ENCODE measurements at places on chromosomes 11 and 22.
A peak's percentile ranks its signal among the peaks of the same experiment; 100 is the strongest.

DNA sequence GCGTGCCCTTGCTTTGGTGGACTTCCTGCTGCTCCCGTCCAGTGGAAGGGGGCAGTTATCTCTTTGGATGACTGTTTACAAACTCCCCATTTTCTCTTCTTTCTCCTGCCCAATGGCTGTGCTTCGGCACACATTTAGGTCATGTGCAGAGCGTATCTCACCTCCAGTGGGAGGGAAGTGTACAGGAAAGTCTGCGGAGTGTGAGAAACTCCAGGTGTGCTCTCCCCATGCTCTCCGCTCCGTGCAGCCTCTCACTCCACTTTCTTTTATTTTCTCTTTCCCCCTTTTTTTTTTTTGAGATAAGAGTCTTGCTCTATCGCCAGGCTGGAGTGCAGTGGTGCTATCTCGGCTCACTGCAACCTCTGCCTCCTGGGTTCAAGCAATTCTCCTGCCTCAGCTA, 11.9 kb upstream of the TEF start:
- no peak for DNase-seq

GRCh38 chr22:49512487-49513165, 315.0 kb downstream of the BRD1 start:
- no peak for DNase-seq

DNA sequence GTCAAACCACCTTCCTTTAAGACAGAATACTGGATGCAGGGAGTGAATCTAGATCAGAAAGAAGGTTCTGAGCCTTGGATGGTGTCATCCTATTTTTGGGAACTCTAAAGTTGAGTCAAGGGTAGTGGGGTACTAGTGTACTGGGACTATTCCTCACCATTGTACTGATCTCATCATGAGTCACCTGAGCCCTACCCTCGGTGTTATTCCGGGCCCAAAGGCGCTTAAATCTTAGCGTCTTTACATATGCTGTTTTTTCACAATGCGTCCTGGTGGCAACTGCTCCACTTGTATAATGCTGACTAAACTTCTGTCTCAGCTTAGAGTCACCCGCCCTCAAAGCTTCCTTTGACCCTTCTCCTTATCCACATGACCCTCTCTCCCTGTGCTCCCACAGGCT, 25.3 kb upstream of the PATE1 start:
- no peak for DNase-seq

DNA sequence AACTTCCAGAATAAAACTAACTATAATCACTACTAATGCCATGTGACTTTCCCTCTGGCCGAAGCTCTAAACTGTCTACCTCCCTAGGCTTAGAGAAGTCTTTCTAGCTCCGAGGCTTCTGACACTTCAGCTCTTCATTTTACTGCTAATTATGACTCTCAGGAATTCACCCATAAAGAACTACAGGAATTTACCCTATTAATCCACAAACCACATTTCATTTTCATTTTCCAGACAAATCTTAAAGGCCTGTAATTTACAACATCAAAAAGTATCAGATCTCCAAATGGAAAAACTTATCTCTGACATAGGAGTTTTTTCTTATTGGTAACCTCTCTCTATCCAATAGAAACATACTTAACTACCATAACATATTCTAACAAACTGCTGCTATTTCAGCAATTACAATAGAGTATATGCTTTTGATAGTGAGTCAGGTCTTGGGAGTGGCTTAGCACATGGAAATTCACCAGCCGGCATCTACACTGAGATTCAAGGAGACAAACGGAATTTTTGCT, 33.4 kb downstream of the MRTFA start:
- no peak for DNase-seq

DNA sequence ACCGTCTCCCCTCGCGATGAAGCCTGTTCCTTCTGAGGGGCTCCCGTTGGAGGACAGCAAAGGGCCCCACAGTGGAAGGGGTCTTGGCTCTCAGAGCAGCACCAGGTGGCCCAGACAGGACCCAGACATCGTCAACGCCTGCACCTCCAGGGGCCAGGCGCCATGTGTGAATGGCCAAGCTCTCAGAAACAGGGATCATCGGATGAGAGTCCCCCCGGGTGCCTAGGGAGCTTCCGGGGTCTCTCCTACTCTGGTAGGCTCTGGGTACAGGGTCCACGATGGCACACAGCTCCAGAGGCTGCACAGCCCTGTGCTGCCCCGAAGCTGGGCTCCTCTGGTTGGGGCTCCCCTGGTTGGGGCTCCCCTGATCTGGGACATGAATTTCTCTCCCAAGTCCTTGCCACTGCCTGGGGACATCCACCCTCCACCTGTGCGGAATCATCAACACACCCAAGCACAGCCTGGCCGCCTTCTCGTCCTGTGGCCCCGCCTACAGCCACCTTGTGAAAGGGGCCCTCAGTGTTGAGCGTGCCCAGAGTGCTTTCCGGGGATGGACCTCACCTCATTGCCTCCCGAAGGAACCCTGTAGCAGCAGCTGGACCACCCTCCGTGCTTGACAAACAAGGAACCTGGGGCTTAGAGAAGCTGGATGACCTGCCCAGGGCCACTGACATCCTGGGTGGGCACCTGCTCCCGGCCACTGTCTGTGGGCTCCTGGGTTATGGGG, 929.0 kb downstream of the BRD1 start:
- DNase-seq = no peak

- DNase-seq = no peak
These were observed 6.9 kb downstream of the AQP11 start for GRCh38 chr11:77596626-77597025.

- no peak for DNase-seq
These were observed at the start of gene MFRP for GRCh38 chr11:119346605-119347004. MFRP (minus strand) TSS chr11:119346705; CDS start chr11:119346513, 192 bp downstream.

GRCh38 chr11:67060111-67060522, 3.5 kb downstream of the RHOD start:
- no peak for DNase-seq

DNA sequence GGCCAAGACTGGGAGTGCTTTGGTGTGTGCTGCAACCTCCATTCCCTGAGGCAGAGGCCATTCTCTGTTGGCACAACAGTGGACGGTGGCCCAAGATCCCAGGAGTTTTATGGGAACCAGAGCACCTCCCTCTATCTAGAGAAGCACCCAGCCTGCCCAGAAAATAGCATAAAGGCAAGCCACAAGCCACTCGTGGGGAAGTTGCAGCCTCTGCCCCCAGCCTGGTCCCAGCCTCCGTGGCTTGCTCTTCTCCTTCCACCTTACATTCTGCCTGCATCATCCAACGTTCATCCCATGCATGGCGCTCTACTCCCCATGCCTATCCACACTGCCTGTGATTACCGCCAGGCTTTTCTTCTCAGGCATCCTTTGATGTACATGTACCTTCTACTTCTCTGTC, 15.8 kb downstream of the IL17RA start:
- DNase-seq = no peak

GRCh38 chr11:78310500-78310909, 107.1 kb downstream of the GAB2 start:
- no peak for DNase-seq

DNA sequence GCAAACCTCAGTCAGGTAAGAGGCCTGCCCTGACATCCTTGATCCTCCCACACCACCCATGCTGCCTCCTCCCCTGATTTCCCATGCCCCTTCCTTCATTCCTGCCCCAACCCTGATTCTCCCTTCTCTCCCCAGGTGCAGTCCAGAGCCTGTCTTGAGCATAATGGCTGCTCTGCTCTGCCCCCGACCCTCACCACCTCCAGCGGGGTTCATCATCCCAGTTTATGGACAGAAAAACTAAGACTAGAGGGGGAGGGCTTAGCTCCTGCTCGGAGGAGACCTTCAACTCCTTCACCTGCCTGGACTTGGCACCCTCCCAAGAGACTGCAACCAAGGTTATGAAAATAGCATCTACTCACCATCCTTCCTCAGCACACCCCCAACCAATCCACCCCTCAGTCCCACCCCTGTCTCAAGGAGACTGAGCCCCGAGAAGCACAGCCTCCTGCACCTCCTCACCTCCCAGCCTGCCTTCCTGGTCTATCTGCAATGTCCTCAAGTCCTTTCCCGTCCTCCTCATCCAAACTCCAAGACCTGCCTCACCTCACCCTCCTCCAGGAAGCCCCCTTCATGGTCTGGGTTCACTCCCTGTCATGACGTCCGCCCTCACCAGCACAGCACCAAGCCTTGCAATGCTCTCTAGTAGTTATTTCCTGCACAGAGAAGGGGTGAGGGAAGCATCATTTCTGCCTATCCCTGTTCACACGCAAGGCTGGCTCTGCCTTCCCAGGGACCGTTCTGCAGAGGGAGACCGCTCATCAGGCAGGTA, 103.1 kb downstream of the PDE2A start:
- no peak for DNase-seq

- DNase-seq = no peak
These were observed 32.1 kb downstream of the UQCR10 start for GRCh38 chr22:29799217-29799680.

GRCh38 chr11:80155412-80156017, 714.7 kb upstream of the TENM4 start:
- peak; percentile 66 for DNase-seq

DNA sequence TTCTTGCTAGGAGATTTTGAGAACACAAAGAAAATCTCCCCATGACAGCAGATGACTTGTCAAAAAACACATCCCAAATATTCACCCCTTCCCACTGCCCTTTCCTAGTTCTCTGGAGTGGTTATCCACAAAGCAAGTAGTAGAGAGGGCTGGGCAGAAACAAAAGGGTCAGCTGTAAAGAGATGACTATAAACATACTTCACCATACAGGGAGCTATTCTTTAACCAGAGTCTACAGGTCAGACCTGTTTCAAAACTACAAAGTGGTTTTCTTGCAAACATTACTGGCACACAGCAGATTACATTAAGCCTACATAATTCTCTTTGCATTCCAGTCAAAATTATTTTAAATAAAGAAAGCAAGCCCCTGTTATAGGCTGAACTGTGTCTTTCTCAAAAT, 47.7 kb upstream of the NFRKB start:
- DNase-seq = no peak

DNA sequence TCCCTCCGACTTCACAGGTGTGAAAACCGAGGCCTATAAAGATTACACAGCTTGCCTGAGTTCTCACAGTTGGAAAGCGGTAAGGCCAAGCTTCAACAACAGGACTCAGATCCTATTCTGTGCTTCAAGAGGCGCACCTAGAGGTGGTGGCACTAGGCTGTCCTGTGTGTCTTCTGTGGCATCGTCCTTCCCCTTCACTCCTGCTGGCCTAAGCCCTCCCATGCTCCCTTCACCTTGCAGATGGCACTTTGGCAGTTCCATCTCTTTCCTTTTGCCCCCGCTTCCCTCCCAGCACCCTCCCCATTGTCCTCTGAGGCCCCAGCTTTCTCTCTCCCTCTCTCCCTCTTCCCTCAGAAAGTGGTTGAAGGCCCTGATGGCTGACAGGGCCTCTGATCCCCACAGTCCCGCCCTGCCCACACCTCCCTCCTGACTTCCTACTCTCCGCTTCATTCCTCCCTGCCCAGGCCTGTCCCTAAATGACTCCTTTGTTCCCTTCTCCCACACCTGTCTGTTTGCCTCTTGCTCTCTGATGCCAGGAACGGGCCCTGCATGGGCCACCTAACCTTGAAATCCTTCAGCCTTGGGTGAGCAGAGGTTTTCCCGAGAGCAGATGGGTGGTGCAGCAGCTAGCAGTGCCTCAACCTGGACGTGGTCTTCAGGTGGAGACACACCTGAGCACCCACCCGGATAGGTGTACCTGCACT, 5.8 kb downstream of the TRIM29 start:
- DNase-seq = no peak

DNA sequence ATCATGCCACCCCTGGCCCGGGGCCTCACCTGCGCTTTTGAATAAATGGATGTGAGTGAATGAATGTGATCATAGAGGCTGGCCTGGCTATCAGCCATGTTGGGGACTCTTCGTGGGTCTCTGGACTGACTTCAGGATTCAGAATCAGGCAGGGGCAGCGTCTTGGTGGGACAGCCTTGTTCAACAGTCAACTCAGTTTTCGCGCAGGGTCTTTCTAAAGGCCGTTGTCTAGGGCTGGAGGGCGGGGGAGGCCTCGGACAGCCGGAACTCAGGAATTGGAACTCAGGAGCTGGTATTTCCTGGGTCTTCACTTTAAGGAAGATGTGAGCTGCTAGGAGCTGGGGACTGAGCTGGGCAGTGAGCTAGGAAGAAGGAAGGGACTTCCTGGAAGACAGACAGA, 146.0 kb downstream of the CACNA1I start:
- no peak for DNase-seq

- DNase-seq = no peak
These were observed 510 bp downstream of the PPME1 start for GRCh38 chr11:74171630-74171968.

DNA sequence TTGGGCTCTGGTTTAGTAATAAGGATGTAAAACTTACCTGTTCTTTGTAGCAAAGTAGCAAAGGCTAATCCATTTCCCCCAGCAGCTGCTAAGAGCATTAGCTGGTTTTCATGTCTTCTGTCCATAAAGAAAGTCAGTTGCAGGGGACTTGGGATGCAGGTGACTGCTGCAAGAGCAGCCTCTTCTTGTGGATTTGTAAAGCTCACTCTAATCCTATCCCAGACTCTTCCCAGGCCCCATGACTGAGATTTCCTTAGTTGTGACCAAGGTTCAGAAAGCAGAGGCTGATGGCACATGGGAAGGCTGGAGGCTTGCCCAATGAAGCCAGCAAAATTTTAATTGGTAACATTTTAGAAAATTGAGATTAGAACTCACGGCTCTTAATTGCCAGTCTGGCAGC, 94.4 kb upstream of the HORMAD2 start:
- peak; percentile 83 for DNase-seq

DNA sequence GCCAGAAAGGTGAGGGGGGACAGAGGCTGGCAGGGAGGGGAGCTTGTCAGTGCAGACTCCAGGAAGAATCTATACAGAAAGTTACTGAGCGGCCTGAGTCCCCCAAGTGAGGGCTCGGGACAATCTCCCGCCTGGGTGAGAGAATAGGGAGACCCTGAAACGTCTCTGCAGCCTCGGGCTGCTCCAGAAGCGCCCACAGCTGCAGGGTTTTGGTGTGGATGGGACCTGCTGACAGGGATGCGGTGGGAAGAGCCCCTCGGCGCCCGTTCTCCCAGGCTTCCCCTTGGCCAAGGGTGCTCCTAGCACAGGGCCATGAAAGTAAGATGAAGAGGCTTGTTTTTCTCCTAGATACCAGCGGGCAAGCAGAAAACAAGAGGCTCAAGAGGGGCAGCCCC, 743 bp upstream of the RCE1 start:
- DNase-seq = peak; percentile 44

GRCh38 chr11:118662401-118663271, 16.8 kb downstream of the TREH start:
- DNase-seq = no peak

All from NCI-H82 (cell line).